ENCODE measurements at places on chromosomes 2 and 18. TPM values are rescaled to one million over a fixed set of nuclear protein-coding genes. Genes with fewer than 3 reads are reported as not detected.

Gene OTX1
- total RNA-seq: not detected

GRCh38 chr2:19185086-19185485, 173.3 kb downstream of the OSR1 start:
- no peak for DNase-seq

Gene CDH19
- not detected for total RNA-seq

GRCh38 chr2:229170916-229171315, 100.2 kb downstream of the PID1 start:
- DNase-seq: no peak

DNA sequence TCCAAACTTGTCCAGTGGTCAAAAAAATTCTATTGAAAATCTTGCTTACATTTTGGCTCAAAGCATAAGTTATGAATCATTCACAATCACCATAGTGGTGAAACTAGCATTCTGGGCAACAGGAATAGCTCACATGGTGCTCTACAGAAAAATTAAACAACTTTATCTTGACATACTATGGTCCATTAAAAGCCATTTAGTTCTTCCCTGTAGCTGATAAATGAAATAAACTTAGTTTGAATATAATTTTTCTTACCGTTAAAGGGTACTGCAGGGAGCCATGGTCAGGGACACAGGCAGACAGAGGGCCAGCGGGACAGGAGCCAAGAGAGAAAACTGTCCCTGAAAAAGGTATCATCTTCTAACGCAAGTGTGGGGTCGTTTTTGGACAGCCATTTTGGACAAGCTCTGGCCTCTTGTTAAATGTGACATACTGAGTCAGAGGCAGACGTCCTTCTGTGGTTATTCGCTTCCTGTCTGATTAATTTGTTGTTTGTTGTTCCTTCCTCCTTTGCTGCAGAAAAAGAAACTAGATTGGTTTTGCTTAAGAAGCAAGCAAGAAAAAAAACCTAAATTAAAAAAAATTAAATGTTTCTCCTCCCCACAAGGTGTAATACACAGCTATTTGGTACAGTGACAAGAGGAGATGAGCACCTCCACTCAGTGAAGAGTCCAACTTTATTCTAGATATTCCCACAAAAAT, at the start of gene WIPF1:
Gene WIPF1 (minus strand): TSS at position 460 of the 703 bp plus-strand sequence. CDS start 12,231 bp downstream, outside the sequence.
- peak; percentile 65 for DNase-seq

Gene ACMSD
- not detected for total RNA-seq

- DNase-seq: no peak
Measured at GRCh38 chr18:3150274-3150673, 69.5 kb downstream of the MYOM1 start.
